ENCODE measurements at places on chromosomes 5 and 9.

GRCh38 chr5:75439276-75439675, 72.2 kb downstream of the CERT1 start:
- no peak for DNase-seq

DNA sequence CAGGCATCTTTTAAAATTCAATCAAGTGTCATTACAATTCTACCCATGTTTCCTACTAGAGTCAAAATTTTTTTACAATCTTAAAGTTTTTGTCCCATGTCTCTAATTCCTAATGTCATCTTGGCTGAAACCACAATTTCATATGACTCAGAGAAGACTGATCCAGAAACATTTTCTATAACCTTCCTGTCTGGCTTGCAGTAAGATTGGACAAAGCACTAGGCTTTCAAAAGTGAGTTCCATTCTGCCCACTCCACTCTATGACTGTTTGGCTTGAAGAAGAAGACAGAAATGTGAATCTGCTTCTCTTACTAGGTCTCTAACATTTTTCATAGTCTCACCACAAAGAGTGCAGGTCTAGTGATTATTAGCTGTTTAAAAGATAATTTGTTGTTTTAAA, 88.8 kb downstream of the NR3C1 start:
- no peak for DNase-seq

DNA sequence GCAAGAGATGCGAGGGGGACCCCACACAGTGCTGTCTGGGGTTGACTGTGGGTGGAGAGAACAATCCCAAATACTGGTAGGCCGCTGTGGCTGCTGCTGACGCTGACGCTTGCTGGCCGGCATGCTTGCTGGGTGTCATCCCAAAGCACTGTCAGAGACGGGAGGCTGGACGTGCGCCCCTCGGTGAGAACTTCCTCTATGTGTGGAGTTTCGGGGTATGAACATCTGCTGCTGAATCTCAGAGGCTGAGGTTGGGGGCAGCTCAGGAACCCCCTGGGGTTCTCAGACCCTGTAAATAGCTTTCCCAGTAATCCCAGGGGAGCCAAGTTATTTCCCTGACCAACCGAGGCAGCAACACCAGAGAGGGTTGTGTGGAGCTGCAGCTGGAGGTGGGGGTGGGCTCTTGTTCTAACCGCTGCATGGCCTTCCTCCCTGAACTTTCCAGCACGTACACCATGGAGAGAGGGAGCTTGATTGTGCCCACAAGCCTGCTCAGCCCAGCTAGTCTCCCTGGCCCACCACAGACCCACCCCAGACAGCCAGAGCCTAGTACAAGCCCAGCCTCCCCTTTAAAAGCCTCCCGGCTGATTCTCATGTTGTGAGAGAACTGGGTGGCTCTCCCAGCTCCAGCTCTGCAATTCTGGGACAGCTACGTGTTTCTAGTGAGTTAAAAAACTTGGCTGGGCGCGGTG, 21.8 kb upstream of the SLC12A7 start:
- DNase-seq = no peak

DNA sequence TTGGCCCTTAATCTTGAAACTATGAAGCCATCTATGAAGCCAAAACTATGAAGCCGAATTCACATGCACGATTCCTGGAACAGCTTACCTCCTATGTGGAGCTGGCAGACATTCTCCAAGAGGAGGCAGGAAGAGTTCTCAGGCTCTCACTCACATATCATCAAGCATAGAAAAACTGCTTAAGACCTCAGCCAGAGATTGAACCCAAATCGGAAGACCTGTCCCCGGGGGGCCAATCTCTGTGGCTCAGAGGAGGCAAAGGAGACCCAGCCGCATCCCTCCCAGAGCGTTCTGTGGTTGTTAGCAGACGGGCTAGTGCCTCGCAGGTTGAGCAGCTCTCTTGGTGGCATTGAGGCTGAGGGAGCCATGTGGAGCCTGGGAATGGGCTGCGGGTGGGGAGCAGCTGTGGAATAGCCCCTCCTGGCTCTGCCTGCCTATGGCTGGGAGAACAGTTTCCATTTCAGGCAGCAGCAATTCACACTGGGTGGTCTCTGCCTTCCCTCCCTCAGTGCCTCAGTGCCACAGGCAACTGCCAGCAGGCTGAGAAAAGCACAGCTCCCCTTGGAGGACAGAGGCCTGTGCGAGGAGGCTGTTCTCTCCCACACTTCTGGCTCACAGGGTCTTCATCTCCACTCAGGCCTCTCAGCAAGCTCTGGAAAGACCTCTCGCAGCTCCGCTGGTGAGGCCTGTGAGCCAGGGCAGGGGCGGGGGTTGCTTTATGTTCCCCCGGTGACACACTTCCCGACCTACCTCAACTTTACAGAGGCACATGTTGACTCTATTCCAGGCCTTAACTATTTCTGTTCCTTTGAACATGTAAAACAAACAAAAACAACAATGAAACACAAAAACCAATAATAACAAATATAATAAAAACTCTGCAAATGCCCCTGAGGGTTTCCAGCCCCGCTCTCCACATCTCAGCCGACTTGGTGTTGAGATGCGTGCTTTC, 17.4 kb upstream of the TMEM174 start:
- DNase-seq = no peak

GRCh38 chr5:87298692-87299362, 31.1 kb downstream of the RASA1 start:
- no peak for DNase-seq

DNA sequence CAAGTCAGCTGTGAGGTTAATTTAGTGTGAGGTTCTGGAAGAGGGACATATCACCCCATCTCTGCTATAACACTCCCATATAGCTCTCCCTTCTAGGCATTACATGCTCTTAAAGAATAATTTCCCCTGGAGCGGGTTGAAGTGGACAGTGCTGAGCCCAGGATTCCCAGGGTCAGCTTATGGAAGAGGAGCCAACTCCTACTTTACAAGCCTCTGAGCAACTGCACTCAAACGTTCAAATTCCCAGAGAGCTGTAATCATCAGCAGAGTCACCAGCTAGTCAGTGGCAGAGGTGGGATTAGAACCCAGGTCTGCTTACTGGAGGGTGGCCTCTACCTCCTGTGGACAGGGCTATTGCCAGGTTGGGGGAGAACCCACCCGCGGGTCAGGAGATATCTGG, 1.4 kb downstream of the NEURL1B start:
- DNase-seq = no peak

GRCh38 chr9:130023144-130023787, 19.7 kb downstream of the FNBP1 start:
- no peak for DNase-seq

DNA sequence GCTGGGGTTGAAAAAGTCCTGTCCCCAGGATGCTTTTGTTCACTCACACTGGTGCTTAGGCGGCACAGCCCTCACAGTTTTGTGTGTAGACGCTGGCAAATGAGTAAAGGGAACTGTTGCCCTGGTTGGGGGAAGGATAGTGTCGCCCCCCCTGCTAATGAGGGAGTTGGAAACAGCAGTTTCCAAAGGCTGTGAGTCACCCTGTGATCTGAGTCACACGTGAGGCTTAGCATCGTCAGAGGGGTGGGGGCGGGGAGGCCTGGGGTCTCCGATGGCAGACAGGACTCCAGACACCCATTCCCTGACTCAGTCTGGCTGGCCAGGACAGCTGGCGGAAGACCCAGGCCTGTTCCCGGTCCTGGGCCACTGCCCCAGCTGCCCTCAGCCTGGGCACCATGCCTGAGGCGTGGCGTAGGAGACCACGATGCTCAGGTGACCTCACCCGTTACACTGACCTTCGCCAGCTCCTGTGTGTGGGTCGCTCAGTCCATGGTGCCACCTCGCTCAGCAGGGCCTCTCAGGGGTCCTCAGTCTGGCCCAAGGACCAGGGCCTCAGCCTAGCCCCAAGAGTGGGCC, 2.9 kb downstream of the DNAJB5 start:
- DNase-seq = no peak

DNA sequence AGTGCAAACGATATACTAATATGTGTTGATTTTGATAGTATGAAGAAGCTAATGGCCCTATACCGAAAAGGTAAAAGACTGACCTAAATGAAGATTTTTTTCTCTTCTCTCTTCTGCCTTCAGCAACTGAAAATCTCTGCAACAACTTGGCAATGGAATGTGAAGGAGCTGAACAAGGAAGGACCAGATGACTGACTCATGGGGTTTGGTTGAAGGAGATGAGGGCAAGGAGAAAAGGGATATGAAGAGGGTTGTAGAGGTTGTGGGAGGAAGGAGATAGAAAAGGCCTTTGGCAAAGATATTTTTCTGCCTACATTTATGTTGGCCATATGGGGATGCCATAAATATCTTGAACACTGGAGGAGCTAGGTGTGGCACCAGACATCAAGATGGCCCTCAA, 129.7 kb upstream of the CHD1 start:
- DNase-seq = no peak

GRCh38 chr5:124285071-124285470, 461.4 kb downstream of the ZNF608 start:
- no peak for DNase-seq

DNA sequence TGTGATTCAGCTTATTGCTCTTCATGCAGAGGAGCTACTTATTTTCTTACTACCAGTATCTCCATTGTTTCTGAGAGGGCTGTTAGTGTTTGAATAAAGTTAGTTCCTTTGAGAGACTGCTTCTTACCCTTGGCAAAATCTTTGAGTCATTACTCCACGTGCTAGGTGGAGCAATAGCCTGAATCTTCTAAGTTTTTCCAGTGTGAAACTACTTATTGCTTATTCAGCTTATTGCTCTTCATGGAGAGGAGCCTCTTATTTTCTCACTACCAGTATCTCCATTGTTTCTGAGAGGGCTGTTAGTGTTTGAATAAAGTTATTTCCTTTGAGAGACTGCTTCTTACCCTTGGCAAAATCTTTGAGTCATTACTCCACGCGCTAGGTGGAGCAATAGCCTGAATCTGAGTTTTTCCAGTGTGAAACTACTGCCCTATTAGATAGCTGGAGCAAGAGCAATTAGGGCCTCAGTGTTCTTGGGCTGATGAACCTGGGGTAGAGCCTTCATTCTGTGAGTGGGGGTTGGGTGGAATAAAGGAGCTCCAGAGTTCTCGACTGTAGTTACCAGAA, 41.9 kb downstream of the GPBP1 start:
- no peak for DNase-seq

GRCh38 chr5:169753795-169754194, 116.7 kb downstream of the DOCK2 start:
- no peak for DNase-seq

DNA sequence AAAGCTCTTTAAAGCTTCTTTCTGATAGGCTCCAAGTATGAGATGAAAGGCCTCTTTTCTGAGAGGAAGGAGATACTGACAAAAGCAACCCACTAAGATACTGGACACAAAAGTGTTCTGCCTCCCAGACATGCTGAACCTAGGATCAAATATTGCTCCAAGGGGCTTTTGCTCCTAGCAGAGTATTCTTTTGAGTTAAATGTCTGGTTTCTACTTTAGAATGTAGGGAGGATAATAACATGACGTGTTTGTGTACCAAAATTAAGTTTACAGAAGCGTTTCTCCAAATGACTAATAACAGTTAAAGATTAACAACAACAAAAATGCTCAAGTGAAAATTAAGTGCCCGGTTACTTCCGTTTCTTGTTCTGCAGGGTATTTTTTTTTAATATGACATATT, 2293.3 kb upstream of the C9orf72 start:
- DNase-seq = no peak

DNA sequence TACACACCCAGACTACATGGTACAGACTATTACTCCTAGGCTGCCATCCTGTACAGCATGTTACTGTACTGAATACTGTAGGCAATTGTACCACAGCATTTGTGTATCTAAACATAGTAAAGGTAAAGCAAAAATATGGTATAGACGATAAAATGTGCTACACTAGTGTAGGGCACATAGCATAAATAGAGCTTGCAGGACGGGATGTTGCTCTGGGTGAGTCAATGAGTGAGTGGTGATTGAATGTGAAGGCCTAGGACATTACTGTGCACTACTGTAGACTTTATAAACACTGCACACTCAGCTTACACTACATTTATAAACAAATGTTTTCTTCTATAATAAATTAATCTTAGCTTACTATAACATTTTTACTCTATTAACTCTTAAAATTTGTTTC, 25.6 kb downstream of the ANKRD55 start:
- no peak for DNase-seq

GRCh38 chr9:70556771-70557170, 142.3 kb upstream of the KLF9 start:
- DNase-seq = no peak

GRCh38 chr5:91207248-91207647, 175.9 kb downstream of the ARRDC3 start:
- DNase-seq = no peak

DNA sequence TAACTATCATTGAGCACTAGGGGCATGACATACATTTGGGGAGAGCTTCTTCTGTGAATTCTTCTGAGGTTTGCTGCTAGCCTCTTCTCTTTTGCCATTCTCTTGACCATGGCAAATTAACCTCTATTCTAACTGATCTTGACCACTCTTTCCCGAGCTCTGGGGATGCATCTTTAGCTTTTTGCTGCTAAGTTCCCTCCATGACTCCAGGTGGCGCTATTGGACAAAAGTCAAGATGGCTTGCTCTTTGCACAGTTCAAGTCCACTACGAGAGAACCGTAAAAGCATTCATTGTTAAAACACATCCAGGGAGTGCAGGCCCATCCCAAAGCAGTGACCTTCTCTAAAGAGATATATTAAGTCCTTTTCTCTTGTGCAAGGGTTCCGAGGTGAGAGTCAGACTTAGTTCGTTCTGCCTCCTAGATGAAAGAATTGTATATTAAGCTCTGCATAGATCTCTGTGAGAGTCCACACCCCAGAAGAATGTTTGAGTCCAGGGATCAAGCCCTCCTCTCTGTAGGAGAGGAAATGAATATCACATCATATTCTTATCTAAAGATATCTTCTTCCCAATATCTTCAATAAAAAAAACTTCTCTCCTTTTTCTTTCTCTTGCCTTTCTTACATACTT, 1152.9 kb upstream of the CDH6 start:
- DNase-seq = no peak

- DNase-seq = no peak
These were observed 524 bp downstream of the FUBP3 start for GRCh38 chr9:130579738-130580463.

GRCh38 chr5:30600892-30601291, 592.6 kb upstream of the CDH6 start:
- DNase-seq = no peak

GRCh38 chr5:113451797-113452196, 17.0 kb upstream of the TSSK1B start:
- no peak for DNase-seq

DNA sequence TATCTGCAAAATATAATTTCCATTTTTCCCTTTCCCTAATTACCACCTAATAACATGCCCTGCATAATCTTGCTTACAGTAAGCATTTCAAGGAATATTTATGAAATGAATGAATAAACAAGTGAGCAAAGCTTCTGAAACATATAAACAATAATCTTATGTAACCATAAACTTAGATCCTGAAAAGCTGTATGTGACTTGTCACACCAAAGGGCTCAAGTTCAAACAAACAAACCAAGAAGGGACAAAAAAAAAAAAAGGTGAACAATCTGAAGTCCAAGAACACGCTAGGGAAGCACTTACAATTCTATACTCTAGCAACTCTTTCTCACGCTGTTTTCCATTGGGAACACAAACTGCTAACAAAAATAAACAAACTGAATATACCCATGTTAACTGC, 36.3 kb downstream of the PLPP1 start:
- DNase-seq = no peak

- no peak for DNase-seq
These were observed 12.4 kb downstream of the PCDH12 start for GRCh38 chr5:141945511-141946051.

- DNase-seq = no peak
These were observed 8.6 kb downstream of the SLC6A3 start for GRCh38 chr5:1436681-1437080.

- DNase-seq = no peak
These were observed at the start of gene PCDH12 for GRCh38 chr5:141958113-141958512. Gene PCDH12, minus strand, starts transcription at chr5:141958202. Its CDS starts 351 bp downstream, at chr5:141957851.

Data from CD8-positive, alpha-beta memory T cell (primary cell).